Muscle of arm (tissue), 14 donors: ENCODE measurements at places on chromosomes 3 and 15. TPM values are rescaled to one million over a fixed set of nuclear protein-coding genes. Genes with fewer than 3 reads are reported as not detected.

DNA sequence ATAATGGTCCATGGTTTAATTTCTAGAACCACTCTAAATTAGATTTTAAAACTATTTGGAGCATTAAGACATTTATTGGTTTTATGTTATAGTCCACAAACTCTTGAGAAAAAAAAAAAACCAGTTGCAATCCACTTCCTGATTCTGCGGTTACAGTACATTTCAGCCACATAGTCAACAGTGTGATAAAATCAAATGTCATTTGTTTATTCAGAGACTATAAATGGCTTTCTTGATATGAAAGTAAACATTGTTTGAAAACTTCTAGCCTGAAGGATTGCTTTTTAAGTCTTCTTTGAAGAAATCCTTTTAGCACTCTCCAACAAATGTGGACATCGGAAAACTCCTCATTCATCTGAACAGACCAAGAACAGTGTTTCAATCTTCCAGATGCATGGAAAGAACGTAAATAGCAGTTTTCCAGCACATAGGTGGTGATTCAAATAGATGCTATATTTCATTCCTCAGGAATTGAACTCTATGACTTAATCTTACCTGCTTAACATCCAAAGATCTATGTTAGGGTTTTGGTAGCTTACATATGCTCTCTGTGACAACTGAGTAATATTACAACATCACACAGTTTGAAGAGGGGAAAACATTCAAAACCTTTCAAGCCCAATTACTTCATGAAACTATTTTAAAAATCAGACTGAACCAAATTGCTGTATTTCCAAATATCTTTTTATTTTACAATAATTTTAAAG lies 87.8 kb upstream of the UBE2E2 start:
- no peak for DNase-seq

- peak; percentile 30 for DNase-seq
Measured at GRCh38 chr3:161915418-161915750, 418.8 kb downstream of the OTOL1 start.

DNA sequence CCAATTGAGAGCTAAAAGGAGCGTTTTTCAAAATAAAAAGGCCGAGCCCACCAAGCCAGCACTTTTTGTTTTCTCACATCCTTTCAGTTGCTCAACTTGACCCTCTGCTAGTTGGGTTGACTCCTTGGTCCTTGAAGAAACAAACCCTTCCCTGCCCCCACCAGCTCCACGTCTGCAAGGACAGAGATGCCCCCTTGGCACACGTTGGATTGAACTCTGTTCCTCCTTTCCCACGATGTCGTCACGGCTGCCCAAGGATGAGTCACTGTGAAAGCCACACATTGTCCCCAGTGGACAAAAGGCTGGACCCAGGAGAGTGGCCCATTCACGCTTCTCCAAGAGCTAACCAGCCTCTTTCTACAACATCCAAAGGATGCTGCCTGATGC lies 43.0 kb upstream of the SPATA12 start:
- DNase-seq: no peak

DNA sequence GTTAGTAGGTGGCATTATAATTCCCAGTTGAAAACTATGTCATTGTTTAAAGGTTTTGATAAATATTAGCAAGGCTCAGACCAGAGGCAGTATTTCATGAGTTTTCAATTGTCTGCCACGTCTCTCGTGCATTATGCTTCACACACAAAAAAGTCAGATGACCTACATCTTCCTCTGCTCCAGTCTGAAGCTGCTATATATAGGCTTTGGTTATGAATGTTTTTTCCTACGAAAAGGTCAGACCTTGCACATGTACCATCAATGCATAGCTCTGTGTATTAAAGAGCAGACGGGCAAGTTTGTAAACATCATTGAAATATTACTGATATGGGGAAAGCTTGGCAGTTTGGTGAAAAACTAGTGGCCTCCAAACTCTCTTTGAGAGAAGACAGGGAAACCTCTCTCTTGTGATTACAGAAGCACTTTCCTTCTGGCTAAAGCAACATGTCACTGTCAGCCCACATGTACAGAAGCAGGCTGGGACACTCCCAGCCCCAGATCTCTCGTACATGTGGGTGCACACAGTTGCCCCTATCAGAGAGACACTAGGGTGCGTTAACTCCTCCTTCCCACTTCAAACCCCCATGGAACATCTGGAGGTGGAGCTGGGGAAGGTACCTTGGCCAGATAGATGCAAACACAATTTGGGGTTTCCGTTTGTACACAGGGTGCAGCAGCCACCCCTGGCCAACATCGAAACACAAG lies 184.0 kb upstream of the BCL6 start:
- DNase-seq: no peak

GRCh38 chr3:14323401-14324223 lies 78.8 kb upstream of the SLC6A6 start:
- DNase-seq: peak; percentile 49

DNA sequence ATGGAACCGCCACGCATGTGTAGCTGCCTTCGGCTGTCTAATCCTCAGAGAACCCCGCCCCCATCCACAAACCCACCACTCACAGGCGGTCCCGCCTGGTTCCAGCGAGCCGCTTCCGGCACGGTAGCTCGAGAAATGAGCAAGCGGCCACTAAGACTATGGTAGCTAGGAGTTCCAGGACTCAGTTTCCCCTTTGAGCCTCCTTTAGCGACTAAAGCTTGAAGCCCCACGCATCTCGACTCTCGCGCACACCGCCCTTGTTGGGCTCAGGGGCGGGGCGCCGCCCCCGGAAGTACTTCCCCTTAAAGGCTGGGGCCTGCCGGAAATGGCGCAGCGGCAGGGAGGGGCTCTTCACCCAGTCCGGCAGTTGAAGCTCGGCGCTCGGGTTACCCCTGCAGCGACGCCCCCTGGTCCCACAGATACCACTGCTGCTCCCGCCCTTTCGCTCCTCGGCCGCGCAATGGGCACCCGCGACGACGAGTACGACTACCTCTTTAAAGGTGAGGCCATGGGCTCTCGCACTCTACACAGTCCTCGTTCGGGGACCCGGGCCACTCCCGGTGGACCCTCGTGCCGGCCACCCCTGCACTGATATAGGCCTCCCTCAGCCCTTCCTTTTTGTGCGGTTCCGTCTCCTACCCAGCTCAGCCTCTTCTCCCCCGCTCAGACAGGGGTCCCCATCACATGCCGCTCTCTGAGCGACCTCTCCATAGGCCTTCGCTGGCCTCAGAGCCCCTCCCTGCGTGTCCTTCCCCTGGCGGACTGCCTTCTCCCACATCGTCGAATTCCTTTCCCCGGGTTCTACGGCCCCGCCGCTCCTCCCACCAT lies at the start of gene RAB11A:
Gene RAB11A (plus strand): TSS at position 366 of the 828 bp plus-strand sequence. CDS start 95 bp downstream, at position 461.
- peak; percentile 97 for DNase-seq

Gene PDZRN3
- 90.5 TPM for polyA plus RNA-seq
